NCI-H226 (cell line): ENCODE measurements at places on chromosomes 2 and 18.

GRCh38 chr2:47173986-47174732 is 19.1 kb upstream of the STPG4 start:
- no peak for DNase-seq

GRCh38 chr2:58006256-58006951 is 40.2 kb upstream of the VRK2 start:
- no peak for DNase-seq

- no peak for DNase-seq
Measured at GRCh38 chr2:73225513-73226360, 7.3 kb downstream of the PRADC1 start.

- DNase-seq: no peak
Measured at GRCh38 chr2:385785-386184, 97.9 kb upstream of the ALKAL2 start.

DNA sequence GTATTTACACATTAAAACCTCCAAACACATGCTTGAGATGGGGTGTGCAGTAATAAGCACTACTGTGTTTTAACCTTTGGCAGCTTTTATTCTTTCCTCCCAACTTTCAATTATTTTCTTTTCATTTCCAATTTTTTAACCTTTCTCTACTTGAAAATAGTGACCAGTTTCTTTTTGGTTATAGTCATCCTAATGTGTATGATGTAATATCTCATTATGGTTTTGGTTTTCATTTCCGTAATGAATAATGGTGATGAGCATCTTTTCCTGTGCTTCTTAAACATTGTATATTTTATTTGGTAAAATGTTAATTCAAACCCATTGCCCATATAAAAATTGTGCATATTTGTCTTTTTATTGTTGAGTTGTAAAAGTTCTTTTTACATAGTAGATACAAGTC is 103.5 kb downstream of the BMPR2 start:
- DNase-seq: no peak

DNA sequence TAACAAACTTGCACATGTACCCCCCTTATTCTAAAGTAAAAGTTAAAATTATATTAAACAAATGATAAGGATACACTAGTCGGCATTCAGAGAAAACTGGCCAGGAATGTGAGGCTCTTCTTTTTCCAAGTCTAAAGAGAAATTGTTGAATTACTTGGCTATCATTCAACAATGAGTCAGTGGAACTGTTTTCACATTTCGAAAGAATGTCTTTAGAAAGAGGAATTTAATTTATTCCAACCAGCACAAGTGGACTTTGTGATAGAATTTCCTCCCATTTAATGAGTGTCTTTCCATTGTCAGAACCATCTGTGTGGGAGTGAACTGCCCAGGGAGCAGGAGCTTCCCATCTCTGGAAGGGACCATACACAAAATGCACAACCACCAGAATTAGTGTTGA is 792.2 kb downstream of the EPHA4 start:
- DNase-seq: peak; percentile 82

- no peak for DNase-seq
Measured at GRCh38 chr2:12141618-12142258, 395.3 kb downstream of the LPIN1 start.

DNA sequence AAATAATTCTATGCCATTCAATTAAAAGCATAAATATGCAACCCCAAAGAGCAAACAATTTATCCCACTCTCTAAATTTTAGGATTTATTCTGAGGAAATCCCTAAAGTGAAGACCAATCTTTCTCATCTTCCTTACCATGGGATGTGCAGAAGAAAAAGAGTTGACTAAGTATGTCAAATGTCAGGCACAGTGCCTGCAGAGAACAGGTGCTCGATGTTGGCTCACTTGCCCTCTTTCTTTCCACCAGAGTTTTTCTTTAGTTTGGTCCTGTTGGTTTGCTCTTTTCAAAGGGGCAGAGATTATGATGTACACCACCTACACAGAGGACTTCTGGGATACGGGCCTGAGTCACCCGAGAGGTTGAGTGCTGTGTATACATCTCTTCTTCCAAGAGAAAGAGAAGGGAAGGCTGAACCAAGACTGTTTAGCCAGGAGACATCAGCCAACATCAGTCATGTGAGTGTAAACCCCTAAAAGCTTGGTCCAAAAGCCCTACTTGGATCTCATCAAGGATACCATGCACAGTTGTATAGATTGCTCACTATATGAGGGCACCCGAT is 51.7 kb downstream of the SUMO1 start:
- DNase-seq: no peak

GRCh38 chr18:51077217-51077616 is 47.2 kb downstream of the SMAD4 start:
- peak; percentile 20 for DNase-seq

DNA sequence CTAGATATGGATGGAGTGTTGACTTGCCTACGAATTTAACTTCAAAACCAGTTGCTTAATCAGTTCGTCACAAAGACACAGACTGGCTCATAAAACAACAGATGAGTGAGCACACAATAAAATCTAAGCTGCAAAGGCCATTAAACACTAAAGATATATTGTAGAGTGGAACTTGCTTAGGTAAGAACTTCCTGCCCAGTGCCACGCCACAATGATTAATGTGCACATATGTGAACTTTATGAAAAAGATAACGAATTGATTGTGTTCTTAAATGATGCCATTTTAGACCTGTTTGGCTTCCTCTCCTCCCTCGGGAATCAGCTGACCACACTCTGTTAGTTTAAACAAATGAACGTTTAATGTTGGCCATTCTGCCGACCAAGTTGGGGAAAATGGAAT is 2031.3 kb upstream of the CELF4 start:
- DNase-seq: no peak

- no peak for DNase-seq
Measured at GRCh38 chr18:13464432-13465123, 246.0 kb downstream of the LDLRAD4 start.

DNA sequence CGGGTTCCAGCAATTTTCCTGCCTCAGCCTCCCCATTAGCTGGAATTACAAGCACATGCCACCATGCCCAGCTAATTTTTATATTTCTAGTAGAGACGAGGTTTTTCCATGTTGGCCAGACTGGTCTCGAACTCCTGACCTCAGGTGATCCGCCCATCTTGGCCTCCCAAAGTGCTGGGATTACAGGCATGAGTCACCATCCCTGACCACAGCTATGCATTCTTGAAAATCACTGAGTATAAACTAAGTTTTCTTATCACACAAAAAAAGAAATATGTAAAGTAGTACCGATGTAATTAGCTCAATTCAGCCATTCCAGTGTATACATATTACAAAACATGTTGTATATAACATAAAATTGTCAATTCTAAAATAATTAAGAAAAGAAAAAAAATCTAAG is 232.7 kb downstream of the MBD2 start:
- DNase-seq: peak; percentile 28

- no peak for DNase-seq
Measured at GRCh38 chr2:223901854-223902253, 43.3 kb downstream of the WDFY1 start.
